ENCODE measurements at places on chromosomes 6 and 20. TPM values are rescaled to one million over a fixed set of nuclear protein-coding genes. Genes with fewer than 3 reads are reported as not detected.

Gene PIGU
- polyA plus RNA-seq, result 24.1 TPM

Gene PKIB
- polyA plus RNA-seq, result 0.24 TPM

Gene RBM38
- polyA plus RNA-seq, result 97.8 TPM

Gene WASF1
- polyA plus RNA-seq, result 0.09 TPM

Gene UTRN
- polyA plus RNA-seq, result 99.0 TPM

Gene MAP1LC3A
- polyA plus RNA-seq, result 3.7 TPM

Gene NMBR
- polyA plus RNA-seq, result not detected

Gene HAO1
- not detected for polyA plus RNA-seq

Gene SNPH
- 2.5 TPM for polyA plus RNA-seq

Gene ANGPT4
- not detected for polyA plus RNA-seq

Gene CCN6
- polyA plus RNA-seq, result not detected

Gene VNN1
- not detected for polyA plus RNA-seq

Gene BTNL2
- not detected for polyA plus RNA-seq

Gene TRIM40
- polyA plus RNA-seq, result not detected

Gene CST5
- not detected for polyA plus RNA-seq

Gene PLA2G7
- polyA plus RNA-seq, result not detected

Gene PXT1
- polyA plus RNA-seq, result not detected

Gene PROKR2
- polyA plus RNA-seq, result not detected

Gene PRR3
- polyA plus RNA-seq, result 8.5 TPM

Gene SLC17A4
- polyA plus RNA-seq, result not detected

Gene RNGTT
- polyA plus RNA-seq, result 17.3 TPM

Gene GABRR1
- polyA plus RNA-seq, result not detected

Gene APMAP
- 130 TPM for polyA plus RNA-seq

Gene CDKN1A
- 20.6 TPM for polyA plus RNA-seq

Gene TMEM14C
- 89.9 TPM for polyA plus RNA-seq

Gene RGS17
- not detected for polyA plus RNA-seq

Gene BPIFB2
- not detected for polyA plus RNA-seq

Gene RCAN2
- polyA plus RNA-seq, result 0.21 TPM

Gene COL19A1
- 0.02 TPM for polyA plus RNA-seq

Gene UNC93A
- polyA plus RNA-seq, result not detected

Data from CD4-positive, alpha-beta memory T cell (primary cell).